ENCODE measurements at places on chromosomes 1 and 21.
A peak's percentile ranks its signal among the peaks of the same experiment; 100 is the strongest.

GRCh38 chr1:50959913-50960844 lies at the start of gene FAF1:
TSS of gene FAF1 (minus strand) at chr1:50960267. CDS start at chr1:50959811, 456 bp downstream.
- peak; percentile 95 for DNase-seq

GRCh38 chr1:36778740-36779139 lies 255.6 kb downstream of the GRIK3 start:
- DNase-seq, result no peak

- peak; percentile 62 for DNase-seq
Observed at GRCh38 chr1:19918057-19918456, 5.4 kb downstream of the PLA2G2E start.

- no peak for DNase-seq
Observed at GRCh38 chr1:56416495-56416894, 162.9 kb downstream of the PLPP3 start.

GRCh38 chr1:178752891-178753290 lies 27.8 kb downstream of the RALGPS2 start:
- no peak for DNase-seq

DNA sequence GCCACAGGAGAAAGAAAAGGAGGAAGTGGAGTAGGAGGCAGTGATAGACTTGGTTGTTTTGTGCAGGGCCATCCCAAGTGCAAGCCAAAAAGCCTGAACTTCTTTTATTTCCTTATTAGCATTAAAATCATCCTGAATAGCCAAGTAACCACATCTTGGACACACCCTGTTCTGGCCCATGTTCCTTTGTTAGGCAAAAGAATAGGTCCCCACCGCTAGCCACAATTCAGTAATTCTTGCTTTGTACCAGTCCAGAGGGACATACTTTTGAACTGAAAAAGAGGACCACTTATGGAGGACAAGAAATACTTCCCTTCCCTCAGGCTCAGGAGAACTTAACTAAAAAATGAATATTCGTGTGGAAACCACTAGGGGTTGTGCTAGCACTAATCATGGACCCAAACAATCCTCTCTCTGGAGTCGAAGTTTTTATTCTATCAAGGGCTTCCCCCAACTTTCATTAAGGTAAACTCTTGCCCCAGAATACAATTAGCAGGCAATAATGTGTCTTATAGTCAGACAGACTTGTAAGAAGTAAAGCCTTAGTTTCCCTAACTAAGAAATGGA lies 19.4 kb downstream of the TNFSF4 start:
- DNase-seq, result no peak

- no peak for DNase-seq
Observed at GRCh38 chr1:169879034-169879840, 14.5 kb downstream of the SCYL3 start.

DNA sequence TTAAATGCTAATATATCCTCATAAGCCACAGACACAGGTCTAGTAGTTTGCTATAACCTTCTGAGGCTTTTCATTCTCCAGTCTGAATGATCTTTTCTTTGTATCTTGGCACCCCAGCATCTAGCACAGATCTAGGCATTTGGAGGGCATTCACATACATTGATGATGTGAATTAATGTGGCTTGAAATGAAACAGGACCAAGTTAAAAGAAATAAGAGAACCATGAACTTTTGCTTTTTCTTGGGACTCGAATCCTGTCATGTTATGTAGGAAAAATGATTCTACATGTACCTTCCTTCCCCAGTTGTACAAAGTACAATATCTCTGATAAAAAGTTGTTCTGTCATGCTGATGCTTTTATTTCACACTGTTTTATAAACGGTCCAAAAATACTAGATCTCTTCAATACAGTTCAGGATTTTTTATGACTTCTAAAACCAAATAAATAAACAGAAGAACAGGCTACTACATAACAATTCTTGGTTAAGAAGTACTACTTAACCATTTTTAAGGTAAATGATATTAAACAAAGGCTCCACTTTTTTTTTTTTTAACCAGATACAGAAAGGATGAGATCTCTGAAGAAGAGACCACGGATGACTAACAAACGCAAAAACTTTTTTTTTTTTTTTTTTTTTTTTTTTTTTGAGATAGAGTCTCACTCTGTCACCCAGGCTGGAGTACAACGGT lies 3.0 kb downstream of the SORT1 start:
- no peak for DNase-seq

GRCh38 chr1:200035397-200035955 lies 8.0 kb downstream of the NR5A2 start:
- DNase-seq, result no peak

DNA sequence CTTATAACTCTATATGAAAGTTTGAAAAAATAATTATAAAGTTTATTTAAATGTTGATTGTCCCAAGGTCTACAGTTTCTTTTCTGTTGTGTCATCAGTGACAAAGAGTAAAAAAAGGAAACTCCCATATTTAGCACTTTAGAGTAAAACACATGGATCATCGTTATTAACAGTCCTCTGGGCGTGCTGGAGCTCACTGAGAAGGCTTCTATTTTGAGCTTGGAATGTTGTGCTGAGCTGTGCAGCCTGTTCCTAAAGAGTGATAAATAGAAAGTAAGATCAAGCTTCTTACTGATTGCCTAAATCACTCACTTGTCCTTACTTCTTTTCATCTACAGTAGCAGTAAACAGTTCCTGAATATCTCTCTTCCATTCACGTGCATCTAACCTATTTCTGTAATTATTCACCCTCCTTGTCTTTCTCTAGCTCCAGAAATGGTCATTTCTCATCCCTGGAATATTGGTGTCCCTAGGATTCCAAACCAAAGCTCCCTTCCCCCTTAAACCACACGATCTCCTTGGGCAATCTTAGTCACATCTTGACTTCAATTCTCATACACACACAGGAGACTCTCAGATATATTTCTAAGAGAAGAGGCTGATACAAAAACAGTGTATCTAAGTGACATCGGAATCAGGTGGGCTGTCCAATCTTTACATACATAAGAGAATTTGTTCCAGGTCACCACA lies 11.9 kb downstream of the GBP5 start:
- DNase-seq, result no peak

- DNase-seq, result no peak
Observed at GRCh38 chr1:224411766-224412165, 22.8 kb downstream of the WDR26 start.

DNA sequence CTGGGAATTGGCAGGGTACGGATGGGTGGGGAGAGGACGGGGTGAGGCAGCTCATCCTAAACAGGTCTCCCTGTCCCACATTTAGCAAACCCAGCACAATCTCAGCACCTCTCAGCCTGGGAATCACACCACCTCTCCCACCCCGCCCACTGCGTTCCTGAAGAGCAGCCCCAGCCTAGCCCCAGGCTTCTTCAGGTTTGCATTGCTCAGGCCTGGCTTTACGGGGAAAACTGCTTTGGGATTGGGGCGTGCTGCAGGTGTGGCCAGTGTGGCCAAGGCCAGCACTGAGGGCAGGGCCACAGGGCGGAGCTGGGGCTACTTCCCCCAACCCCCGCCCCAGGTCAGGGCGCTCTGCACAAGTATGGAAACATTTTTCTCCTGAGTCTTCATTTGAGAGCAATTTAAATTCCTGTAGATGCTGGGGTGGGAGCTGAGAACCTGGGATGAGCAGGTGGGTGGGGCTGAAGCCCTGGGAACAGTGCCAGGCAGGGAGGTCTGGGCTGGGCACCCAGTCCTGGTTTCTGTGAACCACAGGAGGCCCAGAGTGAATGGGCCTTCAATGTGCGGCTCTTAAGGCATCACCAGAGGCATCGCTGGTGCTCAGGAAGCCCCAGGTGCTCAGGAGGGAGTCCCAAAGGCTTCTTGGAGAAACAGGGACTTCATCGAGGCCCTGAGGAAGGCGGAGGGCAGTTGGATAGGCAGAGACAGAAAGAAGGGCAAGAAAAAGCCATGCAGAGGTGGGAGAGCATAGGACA lies 24.1 kb downstream of the TNNT2 start:
- no peak for DNase-seq

DNA sequence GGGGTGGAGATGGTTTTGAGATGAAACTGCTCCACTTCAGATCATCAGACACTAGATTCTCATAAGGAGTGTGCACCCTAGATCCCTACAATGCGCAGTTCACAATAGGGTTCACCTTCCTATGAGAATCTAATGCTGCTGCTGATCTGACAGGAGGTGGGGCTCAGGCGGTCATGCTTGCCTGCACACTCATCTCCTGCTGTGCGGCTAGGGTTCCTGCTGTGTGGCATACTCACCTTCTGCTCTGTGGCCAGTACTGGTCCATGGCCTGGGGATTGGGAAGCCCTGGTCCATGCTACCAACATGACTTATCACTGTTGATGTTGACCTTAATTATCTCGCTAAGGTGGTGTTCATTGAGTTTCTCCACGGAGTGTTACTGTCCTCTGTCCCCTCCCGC lies 144.5 kb downstream of the NAV1 start:
- DNase-seq, result no peak

- no peak for DNase-seq
Observed at GRCh38 chr1:201859424-201859823, 29.3 kb upstream of the SHISA4 start.

GRCh38 chr1:200353232-200353631 lies 56.6 kb downstream of the ZNF281 start:
- DNase-seq, result no peak

GRCh38 chr1:87638636-87639035 lies 310.0 kb downstream of the LMO4 start:
- no peak for DNase-seq

- DNase-seq, result no peak
Observed at GRCh38 chr1:208031932-208032320, 121.0 kb upstream of the CD34 start.

- no peak for DNase-seq
Observed at GRCh38 chr1:169601096-169601881, 15.0 kb upstream of the F5 start.

- DNase-seq, result no peak
Observed at GRCh38 chr1:205604825-205605505, 26.8 kb downstream of the ELK4 start.

DNA sequence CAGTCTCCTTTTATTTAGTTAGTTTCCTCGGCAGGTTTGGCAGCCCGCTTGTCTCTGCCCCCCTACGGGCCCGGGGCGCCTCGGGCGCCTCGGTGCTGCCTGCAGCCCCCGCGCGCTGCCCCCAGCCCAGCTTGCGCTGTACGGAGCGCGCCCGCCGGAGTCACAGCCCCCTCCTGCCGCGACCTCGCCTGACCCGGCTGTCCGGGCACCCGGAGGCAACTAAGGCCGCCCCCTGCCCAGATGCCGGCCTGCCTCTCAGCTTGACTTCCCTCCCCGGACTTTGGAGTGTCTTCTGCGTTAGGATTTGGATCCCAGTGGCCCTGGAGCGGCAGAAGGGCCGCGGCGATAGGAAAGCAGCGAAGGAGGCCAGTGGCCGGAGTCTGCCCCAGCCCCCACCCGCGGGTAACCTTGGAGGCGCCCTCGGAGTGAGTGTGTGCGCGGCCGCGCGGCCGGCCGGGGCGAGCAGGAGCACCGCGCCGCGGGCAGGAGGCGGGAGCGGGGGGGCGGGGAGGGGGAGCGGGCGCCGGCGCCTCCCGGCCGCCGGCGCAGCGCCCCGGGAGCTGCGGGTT lies 7.6 kb downstream of the CDKN2C start:
- DNase-seq, result peak; percentile 28

- DNase-seq, result peak; percentile 83
Observed at GRCh38 chr1:160101037-160101716, 2.8 kb upstream of the IGSF8 start.

DNA sequence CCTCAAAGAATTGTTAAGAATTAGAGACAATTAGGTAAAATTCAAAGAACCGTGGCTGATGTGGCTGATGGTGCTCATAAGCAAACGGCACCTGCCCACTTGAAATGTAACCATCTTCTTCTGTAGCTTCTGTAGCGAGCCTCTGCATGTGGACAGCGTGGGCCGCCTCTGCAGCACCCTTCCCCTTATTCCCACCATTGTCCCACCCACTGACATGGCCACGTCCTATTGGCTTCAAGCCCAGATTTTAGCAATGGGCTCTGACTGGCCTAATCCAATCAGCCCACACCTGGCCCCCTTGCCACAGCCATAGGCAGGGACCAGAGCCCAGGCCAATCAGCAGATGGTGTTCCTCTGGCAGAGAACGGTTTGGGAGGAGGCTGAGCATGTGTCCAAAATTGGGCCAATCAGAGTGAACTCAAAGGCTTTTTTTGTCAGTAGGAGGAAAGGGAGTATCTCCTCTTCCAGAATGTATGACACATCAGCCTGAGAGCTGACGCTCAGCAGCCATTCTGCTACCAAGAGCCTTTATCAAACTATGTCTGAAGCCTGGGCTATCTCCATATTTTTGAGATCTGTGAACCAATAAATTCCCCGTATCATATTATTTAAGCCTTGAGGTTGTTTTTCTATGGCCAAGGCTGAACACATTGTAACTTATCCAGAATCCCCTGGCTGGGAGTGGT lies 518.5 kb downstream of the SMYD3 start:
- DNase-seq, result no peak

DNA sequence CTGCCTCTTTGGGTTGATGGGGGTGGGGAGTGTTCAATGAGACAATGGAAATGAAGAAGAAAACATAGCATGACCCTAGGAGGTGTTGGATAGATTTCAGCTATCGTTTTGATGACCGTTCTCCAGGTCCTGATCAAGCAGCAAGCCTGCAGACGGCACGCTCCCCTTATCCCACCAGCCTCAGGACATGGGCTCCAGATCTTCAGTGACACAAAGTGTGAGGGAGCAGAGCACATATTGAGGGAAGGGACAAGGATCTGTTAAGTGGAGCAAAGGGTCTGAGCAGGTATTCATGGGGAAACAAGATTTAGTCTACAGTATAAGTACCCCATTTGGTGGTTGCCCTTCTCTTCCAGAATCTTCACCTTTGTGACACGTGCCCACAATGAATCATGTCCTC lies 4.7 kb downstream of the SPRR5 start:
- no peak for DNase-seq
